ENCODE measurements at places on chromosomes 13 and 19.
A peak's percentile ranks its signal among the peaks of the same experiment; 100 is the strongest.

DNA sequence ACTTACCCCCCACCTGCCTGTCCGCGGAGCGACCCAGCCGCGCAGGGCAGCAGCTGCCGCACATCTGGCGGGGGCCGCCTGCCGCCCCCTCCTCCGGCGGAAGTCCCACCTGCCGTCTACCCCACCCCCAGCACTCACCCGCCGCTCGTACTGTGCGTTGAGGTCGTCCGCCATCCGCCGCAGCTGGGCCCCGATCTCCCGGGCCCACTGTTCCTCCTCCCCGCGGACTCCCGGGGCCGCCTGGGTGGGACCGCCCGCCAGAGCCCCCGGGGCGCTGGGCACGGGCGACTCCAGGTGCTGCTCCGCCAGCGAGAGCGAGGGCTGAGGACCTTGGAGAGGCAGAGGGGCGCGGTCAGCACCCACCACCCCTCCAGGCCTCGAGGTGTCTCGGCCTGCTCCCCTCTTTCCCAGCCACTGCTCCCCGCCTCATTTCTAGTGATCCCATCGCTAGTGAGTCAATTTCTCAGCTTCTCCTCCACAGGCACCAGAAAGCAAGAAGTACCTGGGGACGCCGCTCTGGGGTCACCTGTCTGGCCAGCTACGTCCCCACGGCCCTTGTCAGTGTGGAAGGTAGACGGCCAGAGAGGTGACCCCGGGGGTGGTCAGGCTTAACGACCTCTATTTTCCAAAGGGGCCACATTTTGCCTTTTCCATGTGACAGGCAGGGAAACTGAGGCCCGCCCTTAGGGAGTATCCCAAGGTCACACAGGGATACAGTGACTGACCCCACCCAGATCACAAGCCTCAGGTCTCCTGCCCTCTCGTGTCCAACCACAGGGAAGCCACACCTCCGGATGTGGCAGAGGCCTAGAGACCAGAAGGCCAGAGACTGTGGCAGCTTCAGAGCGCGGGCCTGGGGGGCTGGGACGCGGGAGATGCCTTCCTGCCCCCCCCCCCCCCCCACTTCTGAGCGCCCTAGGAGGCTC is 4.3 kb downstream of the BBC3 start:
- DNase-seq, result peak; percentile 71

- DNase-seq, result no peak
These were observed 52.0 kb upstream of the C13orf46 start for GRCh38 chr13:114025714-114026431.

GRCh38 chr13:48400850-48401291 is 12.0 kb downstream of the LPAR6 start:
- DNase-seq, result no peak

DNA sequence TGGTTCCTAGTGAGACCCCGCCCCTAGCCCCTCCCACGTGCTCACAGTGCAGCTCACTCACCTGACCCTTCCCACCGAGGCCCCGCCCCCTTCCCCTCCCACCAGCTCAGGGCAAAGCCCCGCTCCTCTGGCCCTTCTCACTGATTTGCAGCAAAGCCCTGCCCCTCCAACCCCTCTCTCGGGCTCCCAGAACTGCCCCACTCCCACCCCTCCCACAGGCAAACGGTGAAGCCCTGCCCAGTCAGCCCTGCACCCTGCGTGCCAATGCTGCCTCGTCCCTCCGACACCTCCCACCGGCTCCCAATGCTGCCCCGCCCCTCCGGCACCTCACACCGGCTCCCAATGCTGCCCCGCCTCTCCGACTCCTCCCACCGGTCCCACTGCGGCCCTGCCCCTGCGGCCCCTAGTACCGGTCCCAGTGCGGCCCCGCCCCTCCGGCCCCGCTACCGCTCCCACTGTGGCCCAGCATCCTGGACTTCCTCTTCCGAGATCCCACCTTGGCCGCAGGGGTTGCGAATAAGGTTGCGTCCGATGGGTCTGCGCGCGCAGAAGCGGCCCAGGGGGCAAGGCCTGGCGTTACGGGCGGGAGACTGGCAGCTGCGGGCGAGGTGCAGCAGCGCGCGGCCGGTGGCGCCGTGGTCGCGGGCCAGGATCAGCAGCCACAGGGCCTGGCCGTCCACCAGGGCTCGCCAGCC is 834 bp downstream of the FBXO27 start:
- DNase-seq, result peak; percentile 57

- DNase-seq, result no peak
These were observed 87.8 kb downstream of the IPO5 start for GRCh38 chr13:98041081-98041820.

- DNase-seq, result no peak
These were observed 1701.3 kb upstream of the PRR20A start for GRCh38 chr13:55439450-55439849.

DNA sequence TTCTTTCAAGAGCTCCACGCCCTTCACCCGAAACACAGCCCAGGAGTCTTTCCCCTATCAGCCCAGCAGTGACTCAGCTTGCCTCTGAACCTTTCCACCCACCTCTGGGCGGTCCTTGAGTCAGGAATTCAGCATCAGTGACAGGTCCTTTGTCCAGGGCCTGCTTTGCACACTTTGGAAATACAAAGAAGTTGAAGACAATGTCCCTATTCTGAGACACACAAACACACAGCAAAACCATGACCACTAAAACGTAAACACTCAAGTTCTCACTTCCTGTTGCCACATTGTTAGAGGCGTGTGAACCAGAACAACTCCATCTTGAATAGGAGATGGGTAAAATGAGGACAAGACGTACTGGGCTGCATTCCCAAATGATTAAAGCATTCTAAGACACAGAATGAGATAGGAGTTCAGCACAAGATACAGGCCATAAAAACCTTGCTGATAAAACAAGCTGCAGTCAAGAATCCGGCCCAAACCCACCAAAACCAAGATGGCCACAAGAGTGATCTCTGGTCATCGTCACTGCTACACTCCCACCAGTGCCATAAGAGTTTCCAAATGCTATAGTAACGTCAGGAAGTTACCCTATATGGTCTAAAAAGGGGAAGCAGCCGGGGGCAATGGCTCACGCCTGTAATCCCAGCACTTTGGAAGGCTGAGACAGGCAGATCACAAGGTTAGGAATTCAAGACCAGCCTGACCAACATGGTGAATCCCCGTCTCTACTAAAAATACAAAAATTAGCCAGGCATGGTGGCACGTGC is 49.2 kb upstream of the ATP12A start:
- no peak for DNase-seq

DNA sequence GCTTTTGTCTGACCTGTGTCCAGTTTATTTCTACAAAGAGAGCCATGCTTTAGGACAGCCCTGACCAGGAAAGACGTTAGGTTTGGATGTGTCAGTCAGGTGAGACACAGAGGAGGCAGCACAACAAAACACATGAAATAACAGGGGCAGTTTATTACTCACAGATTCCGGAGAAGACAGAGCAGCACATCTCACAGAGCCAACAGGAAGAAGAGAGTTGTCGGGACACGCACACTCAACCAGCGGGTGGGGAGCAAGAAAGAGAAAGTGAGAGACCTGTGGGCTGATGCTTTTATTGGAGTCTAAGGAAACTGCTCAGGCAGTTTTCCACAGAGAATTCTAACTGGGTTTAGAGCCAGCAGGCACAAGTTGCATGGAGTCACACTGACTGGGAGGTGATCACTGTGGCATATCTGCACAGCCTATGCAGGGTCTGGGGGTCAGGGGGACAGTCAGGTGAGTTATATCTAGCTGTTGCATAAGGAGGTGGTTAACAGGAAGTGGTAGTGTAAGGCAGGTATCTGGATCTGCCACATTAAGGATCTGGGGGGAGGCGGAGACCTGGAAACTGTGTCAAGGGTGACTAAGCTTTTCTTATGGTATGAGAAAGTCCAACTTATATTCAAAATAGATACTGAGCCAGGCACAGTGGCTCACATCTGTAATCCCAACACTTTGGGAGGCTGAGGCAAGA is 24.1 kb upstream of the CEACAM20 start:
- DNase-seq, result no peak

GRCh38 chr13:41678848-41679247 is 221.5 kb downstream of the RGCC start:
- DNase-seq, result no peak
